NCI-H460 (cell line): ENCODE measurements at places on chromosomes 2 and 18. TPM values are rescaled to one million over a fixed set of nuclear protein-coding genes. Genes with fewer than 3 reads are reported as not detected.
A peak's percentile ranks its signal among the peaks of the same experiment; 100 is the strongest.

DSG4 gene
- total RNA-seq: not detected in 2 replicates

DNA sequence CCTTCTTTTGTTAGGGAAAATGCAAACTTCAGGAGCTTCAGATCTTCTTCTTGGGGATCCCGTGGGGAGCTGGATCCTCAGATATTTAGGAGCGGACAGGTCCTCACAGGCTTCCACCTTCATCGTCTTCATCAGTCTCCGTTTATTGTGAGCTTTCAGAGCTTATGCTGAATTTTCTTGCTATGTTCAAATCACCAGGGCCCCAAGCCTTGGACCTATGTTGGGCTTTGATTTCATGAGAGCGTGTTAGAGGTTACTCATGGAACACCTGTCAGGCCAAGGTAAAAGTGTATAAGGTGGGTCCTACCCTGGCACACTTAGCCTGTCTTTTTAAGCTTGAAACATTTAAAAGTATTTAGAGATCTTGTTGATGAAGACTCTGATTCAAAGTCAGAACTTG is 212.9 kb downstream of the FAM210A start:
- DNase-seq: no peak

DNA sequence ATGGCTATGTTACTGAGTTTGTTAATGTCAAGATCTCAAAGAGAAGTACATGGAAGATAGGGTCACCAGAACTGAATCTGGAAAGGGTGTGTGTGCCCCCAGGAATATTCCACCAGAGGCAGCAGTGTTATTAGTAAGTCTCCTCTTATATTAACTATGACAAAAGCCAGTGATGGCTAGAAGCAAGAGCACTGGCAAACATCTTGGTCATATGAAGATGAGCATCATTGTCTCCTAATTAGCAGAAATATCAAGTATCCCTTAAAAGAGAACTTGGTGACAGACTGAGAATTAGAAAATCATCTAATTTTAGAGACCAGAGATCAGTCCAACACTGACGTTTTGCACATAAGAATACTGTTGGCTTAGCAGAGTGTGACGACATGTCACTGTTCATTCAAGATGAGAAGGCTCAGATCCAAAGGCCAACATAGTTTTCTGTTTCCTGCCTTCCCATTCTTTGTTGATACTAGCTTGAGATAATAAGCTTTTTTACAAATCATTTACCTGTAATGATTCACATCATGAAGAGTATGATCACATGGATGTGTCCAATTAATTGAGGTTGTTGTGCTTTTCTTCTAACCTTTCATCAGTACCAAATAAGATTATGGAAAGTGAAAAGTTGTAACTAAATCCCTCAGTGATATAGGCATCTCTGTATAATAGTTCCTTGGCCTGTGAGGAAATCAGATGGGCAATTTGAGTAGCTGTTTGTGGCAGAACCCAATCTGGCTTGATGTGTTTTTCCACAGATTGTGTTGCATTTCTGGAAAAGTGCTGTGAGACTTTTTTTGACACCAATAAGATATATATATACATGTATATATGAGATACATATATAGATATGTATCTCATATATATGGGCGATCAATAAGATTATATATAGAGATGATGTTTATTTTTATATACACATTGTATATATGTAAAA is 44.5 kb downstream of the MAPRE2 start:
- no peak for DNase-seq

DNA sequence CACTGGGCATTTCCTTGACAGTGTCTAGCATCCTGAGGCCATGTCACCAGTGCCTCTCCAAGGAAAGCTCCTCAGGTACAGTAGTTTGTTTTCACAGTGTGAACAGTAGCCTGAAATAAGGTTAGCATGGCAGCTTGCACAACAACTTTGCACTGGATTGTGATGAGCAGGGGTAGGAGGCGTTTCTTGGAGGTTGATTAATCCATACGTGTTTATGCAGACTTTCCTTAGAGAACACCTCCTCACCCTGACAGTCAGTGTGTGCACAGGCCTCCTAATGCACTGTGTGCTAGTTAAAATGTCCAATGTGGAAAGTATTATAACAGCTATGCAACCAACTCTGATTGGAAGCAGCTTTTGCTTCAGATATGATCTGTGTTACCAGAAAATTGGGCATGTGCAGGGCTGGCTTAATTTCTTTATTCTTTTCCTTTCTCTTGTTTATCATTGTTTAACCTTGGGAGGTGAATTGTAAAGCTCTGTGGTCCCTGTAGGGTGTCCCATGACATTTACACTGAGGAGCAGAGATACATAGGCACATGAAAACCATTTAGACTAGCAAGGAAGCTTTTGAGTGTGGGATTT is 77.2 kb upstream of the LDAH start:
- no peak for DNase-seq

DNA sequence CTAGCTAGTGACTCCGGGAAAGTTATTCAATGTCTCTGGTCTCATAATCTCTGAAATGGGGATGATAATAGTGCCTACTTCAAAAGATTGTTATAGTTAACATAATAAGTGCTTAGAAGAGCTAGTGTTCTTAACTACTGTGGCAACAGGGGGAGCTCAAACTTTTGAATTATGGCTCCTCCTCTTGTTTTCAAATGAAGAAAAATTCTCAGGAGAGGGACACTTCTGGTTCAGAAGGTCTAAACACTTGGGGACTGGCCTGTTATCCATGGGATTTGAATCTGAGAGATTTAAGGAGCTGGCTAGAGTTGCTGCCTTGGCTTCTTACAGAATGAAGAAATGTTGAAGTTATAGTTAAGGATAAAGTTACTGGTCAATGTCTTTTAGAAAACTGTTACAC is 92.2 kb upstream of the ITGB6 start:
- DNase-seq: no peak

- DNase-seq: no peak
Measured at GRCh38 chr2:118502106-118502505, 345.3 kb downstream of the EN1 start.

FMNL2 gene
- 80.5 and 98.0 TPM in 2 replicates for total RNA-seq

GRCh38 chr2:182281276-182281675 is 145.6 kb downstream of the PDE1A start:
- DNase-seq: no peak

DNA sequence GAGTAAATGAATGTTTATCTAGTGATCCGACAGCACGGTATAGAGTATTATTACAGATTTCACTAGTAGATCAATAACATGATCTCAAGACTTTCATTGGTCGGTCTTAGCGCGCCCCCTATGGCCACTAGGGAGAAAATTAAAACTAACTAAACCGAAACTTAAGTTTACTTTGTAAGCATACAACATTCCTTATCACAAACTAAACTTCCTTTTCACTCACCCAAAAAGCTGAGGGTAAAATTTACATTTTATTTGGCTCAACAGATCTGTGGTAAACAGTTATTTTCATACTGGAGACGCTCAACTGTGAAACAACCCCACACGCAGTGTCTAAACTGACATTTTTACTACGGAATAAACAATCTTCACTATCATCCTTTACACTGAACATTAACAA is 215.6 kb upstream of the MAP2 start:
- peak; percentile 41 for DNase-seq

DNA sequence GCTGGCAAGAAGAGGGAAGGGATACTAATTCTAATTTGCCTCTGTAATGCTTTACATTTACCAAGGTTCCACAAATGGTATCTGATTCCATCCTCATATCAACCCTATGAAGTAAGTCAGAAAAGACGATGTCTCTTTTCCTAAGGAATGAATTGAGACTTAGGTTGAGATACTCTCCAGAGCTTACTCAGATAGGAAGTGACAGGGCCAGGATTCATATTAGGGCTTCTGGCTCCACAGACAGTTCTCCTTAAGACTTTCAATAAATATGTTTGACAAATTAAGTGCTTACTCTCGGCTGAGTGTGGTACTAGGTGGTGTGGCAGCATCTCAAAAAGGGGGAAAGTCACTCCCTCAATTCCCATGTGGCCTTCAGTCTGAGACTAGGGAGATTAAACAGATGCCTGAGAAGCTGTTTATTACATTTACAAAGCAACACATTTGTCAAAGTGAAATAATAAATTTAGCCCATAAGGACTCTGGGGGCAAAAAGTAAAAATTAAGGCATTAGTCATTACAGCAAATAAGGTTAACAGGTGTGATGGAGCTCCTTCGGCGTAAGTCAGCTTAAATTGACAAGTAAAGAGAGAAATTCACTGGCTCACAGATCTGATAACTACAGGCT is 14.2 kb downstream of the CDK15 start:
- no peak for DNase-seq

DNA sequence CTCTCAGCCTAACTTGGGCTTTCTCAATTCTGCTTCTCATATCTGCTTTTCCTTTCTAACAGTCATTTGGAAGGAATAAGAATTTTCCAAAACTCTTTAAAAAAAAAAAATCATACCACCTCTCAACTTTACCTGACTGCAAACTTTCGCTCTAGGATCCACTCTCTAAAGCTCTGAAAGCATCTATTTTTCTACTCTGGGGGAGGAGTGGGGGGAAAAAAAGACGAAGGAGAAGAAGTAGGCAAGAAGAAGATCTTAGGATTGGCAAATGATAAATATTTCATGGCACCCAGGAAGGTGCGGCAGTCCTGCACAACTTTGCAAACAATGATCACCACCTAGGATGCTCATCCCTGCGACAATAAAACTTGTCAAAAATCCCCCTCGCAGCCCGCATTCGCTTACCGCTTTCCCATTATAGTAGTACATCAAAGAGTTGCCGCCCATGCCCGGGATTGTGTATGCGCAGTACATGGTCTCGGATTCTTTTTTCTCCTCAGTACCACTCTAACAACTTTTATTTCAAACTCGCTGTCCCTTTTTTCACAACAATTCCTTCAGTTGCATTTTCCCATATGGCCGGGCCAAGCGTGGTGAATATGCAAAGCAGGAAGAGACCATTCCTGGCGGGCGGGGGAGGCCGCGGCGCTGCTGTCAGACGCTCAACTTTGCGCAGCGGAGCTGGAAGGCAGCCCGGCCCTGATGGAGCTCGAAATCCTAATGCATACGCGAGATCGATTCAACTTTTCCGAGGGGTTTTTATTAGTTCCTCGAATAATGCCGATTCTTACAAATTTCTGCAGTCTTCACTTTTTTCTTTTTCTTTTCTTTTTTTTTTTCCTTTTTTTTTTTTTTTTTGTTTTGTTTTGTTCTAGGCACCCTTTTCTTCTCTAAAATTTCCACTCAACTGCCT is 266.5 kb downstream of the TCF4 start:
- peak; percentile 39 for DNase-seq

HOXD4 gene
- total RNA-seq: not detected in 2 replicates

- no peak for DNase-seq
Measured at GRCh38 chr2:151181524-151181923, 80.1 kb downstream of the RBM43 start.

GRCh38 chr2:238101891-238102841 is 2.0 kb downstream of the ESPNL start:
- no peak for DNase-seq

DNA sequence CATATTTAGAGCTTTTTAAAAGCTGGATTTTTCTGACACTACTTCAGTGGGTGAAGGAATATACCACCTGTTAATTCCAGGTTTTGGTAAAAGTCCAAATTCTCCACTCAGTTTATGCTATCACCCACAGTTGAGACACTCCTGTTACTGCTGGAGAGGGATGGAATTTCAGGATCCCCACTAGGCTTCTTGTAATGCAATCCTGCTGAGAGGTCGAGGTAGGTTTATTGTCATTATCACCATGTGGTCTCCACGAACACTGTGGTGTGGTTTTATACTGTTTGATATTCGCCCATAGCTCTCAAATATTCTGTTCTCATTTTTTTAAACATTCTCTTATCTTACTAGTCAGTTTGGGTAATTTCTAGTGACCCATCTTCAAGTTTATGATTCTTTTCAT is 167.9 kb downstream of the CCDC102B start:
- DNase-seq: no peak

- DNase-seq: no peak
Measured at GRCh38 chr18:74635224-74635975, 37.7 kb downstream of the ZNF407 start.

MC2R gene
- total RNA-seq: not detected in 2 replicates

- peak; percentile 81 for DNase-seq
Measured at GRCh38 chr2:237421542-237422116, 7.7 kb upstream of the COL6A3 start.

GRCh38 chr2:148161909-148162435 is 141.1 kb downstream of the MBD5 start:
- no peak for DNase-seq

NEUROD1 gene
- total RNA-seq: not detected in 2 replicates

ALPP gene
- total RNA-seq: not detected in 2 replicates

MC5R gene
- total RNA-seq: not detected in 2 replicates

DNA sequence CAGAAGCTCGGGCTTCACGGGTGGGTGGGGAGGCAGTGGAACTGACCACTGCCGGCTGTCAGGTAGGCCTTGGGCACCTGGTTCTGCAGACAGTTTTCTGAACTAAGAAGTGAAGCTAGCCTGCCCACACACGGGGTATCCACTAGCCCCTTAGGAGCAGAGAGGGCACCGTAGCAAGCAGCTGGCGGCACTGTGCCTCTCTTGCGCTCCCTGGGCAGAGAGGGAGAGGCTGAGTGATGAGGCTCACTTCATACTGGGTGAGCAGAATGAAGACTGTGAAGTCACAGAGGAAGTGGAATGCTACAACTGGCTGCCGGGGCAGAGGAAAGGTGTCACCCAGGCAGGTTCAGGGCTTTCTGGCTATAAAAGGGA is 753 bp downstream of the ITPRIPL1 start:
- DNase-seq: no peak

DNA sequence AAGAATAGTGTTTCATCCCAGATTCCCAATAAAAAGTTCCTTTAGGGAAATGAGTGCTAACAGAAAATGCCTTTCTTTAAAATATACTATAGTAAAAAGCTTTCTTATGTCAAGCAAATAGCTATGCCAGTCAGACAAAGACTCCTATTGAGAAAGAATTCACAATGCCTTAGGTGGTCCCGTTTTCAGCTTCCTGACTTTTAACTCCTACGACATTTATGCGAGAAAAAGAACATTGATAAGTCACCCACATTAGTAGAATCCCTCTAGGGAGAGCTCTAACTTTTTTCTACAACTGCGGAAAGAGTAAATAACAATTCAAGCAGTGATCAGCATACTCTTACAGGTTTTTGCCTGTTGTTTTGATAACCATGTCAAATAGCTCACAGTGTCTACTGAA is 750.8 kb upstream of the ACVR2A start:
- no peak for DNase-seq

- no peak for DNase-seq
Measured at GRCh38 chr2:237524631-237525030, 37.6 kb downstream of the MLPH start.

GNAL gene
- 8.6 TPM in 2 replicates for total RNA-seq

DNA sequence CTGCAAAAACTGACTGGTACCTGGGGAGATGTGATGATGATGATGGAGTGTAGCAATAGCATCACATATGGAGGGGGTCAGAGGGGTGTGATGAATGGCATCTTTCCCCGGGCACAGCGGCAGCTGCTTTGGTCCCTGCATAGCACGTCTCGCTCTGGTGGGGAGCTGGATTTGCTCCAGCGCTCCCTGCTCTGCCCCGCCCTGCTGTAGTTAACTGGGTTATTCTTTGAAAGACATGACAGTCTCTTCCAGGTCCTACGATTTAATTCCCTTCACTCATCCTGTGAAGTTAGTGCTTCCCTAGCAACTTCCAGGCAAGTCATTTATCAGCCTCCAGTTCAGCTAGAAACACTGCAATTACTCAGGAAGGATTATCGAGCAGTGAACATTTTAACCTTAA is 463.1 kb downstream of the TSN start:
- DNase-seq: no peak
